ENCODE measurements at places on chromosomes 7 and 10.

- DNase-seq: no peak
Observed at GRCh38 chr10:127145173-127145572, 51.2 kb downstream of the INSYN2A start.

GRCh38 chr10:25056726-25057125 lies 40.3 kb downstream of the THNSL1 start:
- no peak for DNase-seq

DNA sequence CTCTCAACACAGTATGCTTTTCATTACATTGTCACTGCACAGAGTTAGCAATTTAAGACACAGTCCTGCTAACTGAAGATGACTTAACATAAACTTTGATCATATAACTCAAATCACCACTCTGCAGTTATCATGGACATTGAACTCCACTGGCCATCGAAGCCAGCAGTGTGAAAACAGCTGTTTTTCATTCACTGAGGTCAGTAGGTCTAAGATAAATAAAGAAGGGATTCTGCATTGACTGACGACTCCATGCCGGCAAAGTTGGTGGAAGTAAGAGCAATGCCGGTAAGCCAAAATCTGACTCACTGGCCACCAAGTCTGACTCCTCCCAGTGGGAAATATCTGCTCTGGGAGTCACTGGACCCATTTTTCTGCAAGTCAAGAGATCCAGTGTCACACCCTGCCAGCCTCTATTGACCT lies 449.9 kb upstream of the ANKRD30A start:
- no peak for DNase-seq

DNA sequence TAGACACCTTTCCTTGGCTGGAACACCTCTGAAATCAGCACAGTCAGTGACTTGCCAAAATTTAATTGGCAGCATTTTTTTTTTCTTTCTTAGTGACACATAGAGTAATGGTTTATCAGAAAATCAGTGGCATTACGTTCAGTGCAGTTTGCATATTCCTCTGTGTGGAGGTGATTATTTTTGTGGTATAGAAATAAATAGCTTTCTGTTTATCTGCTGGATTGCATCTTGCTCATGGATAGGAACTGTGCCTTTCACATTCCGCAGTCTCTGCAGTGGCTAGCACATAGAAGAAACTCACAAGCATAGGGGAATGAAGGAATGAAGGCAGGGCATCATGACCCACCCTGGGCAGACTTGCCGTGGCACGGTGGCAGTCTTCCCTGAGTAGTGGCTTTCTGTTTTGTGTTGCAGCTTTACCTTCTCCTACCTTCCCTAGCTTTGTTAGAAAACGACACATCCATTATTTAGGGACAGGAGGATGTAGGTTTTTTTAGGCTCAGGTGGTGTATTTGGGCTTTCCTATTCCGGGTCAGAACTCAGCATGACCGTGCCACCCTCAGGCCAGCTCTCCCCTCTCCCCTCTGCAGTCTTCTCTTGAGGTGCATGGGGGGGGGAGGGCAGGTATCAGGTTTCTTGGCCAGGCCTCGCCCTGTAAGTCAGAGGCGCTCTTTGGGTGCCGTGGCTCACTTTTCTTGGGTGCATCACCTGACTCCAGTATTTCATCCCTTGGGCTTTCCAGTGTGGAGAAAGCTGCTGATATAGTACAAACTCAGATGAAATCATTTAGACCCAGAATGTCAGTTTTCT lies 112.5 kb upstream of the GJD4 start:
- no peak for DNase-seq

DNA sequence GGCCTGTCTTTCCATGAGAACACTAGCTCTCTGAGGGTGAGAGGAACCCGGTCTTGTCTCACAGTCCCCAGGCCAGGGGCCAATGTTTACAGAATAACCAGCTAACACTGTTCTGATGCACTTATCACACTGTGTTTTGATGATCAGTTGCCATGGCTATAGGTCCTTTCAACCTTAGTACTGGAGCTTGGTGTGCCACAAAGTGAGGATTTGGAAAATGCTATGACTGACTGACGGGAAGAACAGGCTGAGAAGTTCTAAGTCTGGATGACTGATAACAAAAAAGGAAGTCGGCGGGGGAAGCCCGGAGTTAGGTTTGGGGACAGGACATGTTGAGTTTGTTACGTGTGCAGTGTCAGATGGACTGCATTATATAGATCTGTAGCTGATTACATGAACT lies 141.8 kb downstream of the CTTNBP2 start:
- no peak for DNase-seq

DNA sequence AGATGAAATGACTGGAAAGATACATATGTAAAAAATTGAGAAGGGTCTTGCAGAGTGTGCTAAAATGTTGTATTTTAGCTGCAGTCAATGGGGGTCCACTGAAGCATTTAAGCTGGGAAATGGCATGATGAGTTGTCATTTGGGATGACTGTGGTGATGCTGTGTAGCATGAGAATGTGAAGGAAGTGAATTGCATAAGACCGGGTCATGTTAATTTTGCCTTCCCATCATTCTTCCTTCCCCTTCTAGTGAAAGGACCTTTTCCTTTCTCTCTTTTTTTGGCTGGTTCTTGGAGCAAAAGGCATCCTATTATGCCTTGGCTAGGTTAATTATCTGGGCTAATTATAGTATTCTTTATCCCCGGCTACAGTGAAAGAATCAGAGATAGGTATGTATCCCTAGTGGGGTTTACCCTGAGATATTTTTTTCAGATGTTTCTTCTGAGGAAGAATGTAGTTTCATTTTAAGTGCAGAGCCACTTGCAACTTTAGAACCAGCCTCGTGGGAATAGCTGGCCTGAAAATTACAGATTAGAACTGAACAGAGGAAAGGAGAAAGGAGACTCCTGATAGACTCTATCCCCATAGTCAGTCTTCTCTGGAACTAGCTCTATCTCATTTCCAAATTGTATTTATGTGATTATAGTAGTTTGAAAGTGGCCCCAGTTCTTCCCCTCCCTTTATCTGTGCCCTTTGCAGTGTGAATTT lies 93.6 kb downstream of the HGF start:
- DNase-seq: no peak

DNA sequence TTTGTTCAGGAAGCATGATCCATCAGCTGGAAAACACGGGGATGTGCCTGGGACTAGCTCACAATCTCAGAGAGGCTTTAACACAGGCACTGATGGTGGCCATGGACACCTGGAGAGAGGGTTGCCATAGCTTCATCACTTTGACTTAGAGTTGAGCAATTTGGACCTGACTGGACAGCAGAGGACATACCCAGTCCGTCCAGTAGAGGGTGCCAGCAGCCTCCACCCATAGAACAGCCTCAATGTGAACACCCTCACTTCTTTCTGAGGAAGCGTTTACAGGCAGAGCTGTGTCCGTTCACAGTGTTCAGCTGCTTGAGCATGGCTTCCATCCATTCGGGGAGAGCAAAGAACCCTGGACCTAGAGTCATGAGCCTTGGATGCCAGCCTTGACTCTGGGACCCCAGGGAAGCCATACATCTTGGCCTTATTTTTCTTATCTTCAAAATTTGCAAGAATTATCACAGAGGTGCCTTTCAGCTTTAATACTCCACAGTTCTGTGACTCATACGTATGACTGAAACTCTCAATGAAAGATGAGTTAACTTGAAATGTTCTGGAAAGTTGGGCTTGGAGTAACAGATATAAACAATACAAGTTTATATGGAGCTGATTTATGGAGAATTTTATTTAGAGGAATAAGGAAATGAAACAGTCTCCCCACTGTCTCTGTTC lies 302.9 kb upstream of the PODXL start:
- DNase-seq: peak; percentile 2

- DNase-seq: no peak
Observed at GRCh38 chr10:111486346-111486745, 409.5 kb downstream of the ADRA2A start.

- no peak for DNase-seq
Observed at GRCh38 chr10:124534231-124534798, 72.7 kb downstream of the LHPP start.
